ENCODE measurements at places on chromosomes 3 and 15.

DNA sequence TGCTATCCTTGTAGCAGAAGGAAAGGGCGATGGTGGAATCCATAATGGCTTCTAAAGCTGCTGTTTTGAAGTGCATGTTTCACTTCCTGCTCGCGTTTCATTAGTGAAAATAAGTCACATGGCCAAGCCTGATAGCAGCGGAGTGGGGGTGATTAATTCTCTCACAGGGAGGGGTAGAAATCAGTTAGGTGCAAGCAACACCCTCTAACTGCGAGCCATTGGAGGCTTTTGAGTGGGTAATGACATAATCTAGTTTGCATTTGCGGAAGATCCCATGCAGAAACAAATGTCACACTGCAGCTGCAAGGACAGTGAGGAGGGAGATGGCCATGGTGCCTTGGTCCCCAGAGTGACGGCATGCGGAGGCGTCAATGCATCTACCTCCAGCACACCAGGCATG is 41.1 kb downstream of the CACNA2D3 start:
- DNase-seq: no peak

- no peak for DNase-seq
Observed at GRCh38 chr15:80906159-80906766, 83.4 kb downstream of the MESD start.

- DNase-seq: no peak
Observed at GRCh38 chr3:128655531-128655930, 4.9 kb upstream of the RPN1 start.

DNA sequence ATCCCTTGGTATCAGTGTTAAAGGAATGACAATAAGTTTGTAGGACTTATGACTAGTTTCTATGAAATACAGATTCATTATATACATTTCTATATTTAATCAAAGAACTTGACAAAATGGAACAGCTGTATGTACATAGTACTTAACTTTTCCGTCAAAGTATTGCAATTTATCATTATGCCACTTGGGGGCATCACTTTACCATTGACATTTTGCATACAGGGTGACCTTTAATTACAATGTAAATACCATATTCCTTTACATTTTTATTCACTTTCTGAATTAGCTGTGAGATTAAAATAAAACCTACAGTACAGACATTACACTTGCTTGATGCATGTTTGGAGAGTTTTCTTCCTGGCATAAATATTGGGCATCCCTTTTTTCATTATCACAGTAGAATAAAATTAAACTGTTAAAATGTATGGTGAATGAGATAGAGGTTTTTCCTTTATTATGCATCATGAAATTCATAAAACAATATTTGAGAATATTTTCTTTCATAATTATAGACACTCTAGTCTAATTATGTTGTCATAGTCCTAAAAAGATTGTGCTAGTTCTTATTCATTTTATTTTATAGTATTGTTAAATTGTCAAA is 6.9 kb downstream of the NEK11 start:
- DNase-seq: no peak

DNA sequence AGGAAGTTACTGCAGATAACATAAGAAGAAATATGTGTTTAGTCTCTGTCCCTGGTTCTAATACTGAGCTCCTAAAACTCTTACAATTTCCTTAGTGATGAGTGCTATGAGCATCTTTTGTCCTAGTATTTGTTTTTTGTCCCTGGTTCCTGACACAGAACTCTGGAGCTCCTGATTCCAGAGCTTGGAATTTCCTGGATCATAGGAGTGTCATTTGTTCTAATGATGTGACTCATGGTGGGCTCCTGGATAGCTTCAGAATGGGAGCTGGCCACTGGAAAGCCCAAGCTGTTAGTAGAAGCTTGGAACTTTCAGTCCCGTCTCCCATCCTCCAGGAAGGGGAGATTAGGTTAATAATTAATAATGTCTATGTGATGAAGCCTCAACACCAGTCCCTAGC is 98.2 kb downstream of the CNTN6 start:
- DNase-seq: no peak

GRCh38 chr3:125037498-125038150 is 18.2 kb downstream of the HEG1 start:
- DNase-seq: no peak

DNA sequence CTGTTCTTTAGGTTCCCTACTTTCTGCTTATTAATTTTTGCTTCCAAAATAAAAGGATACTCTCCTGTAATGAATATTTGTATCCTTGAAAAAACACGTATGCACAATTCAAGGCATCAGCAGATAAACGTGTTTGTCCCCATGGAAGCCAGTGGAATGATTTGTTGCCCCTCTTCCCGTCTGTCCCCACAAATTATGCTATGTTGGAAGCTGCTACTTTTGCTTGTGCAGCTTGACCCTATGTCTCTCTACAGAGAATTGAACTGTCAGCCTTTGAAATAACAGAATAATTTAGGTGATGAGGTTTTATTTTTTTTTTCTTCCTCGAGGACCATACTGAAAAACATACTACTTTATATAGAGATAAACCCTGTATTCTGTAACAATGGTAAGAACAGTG is 401.5 kb upstream of the GOLIM4 start:
- DNase-seq: no peak

DNA sequence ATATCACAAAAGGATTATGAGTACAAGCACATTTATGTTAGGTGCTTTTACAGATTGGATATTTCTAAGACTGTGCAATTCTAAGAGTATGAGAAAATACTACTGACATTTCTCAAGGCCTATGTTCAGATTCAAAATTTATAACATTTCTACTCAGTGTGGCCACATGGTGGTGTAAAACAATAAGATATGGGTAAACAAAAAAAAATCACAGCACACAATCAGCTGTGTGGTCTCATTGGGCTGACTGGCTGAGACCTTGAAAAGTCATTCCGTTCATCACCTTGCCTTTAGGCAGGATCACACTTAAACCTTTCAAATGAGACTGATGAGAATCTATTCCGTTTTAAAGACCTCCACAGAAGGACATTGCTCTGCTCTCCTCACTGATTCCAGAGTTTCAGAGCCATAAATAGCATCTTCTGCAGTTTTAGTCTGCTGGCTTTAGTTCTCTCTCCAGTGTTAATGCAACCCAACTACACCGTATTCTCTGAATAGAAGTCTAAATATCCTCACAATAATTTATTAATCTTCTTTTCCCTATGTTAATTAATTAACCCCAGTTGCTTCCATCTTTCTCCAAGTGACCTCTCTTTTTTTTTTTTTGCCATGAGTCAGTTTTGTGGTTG is 158.2 kb downstream of the SPATA16 start:
- DNase-seq: no peak

DNA sequence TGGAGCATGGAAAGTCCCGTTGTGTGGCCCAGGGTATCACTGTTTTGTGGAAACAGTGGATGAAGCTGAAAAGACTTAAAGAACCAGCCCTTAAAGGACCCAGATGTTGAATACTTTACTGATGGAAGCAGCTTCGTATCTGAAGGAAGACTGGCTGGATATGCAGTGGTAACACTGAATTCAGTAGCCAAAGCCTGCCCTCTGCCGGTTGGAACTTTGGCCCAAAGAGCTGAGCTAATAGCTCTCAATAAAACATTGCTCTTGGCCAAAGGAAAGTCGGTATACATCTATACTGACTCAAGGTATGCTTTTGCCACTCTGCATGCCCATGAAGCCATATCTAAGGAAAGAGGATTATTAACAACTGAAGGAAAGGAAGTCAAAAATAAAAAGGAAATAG is 885.4 kb downstream of the PDCD6IP start:
- no peak for DNase-seq

DNA sequence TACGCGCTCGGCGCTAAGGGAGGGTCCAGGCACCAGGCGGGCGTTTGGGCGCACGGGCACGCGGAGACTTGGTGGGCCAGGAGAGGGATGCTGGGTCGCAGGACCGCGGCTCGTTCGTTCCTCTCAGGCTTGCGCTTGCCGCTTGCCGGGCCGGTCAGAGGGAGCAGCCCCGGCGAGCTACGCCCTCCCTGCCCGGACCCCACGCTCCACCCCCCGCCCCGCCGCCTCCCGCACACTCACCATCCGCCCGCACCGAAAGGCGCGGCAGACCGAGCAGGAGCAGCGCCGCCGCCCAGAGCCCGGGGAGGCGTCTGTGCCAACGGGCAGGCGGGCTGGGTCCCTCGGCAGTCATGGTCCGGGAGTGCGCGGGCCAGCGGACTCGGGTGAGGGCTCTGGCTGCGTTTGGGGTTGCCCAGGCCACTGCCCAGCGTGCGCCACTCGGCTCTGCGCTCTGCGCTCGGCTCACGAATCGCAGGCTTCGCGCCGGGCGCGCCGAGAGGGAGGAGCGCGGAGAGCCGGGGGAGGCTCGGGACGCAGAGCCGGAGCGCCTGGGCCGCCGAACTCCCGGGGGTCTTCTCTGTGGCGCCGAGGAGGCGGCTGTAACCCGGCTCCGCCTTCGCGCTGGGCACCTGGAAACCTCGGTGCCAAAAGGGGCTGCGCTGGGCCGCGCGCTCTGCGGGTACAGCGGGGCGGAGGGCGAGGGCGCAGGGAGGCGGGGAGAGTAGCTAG is at the start of gene SUSD5:
Gene SUSD5, minus strand, starts transcription at position 365 of the 729 bp plus-strand sequence. Its CDS starts 13 bp downstream, at position 352.
- no peak for DNase-seq

- no peak for DNase-seq
Observed at GRCh38 chr3:66198437-66199088, 22.2 kb upstream of the SLC25A26 start.

- DNase-seq: no peak
Observed at GRCh38 chr15:44971036-44971435, 14.5 kb downstream of the TERB2 start.

- DNase-seq: no peak
Observed at GRCh38 chr3:175270198-175270837, 411.2 kb downstream of the NAALADL2 start.

Data from activated CD8-positive, alpha-beta memory T cell treated with anti-CD3 and anti-CD28 coated beads for 24 hours (primary cell).